ENCODE measurements at places on chromosomes 12 and 14.

DNA sequence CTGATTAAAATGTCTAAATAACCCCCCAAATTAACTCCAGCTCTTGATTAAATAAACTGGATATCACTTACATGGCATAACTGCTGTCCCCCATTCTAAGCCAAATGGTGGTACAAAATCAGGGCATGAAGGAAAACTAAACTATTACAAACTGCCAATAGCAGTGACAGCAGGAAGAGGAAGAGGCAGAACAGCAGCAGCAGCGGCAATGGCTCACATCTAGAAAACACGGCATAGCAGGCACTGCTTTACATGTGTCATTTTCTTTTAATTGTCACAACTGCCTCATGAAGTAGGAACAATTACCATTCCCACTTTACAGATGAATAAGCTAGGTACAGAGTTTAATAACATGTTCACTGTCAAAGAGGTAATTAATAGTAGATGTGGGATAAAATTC is 92.0 kb downstream of the EPS8 start:
- no peak for DNase-seq

- DNase-seq = no peak
Observed at GRCh38 chr12:128729628-128730121, 94.1 kb downstream of the SLC15A4 start.

- DNase-seq = no peak
Observed at GRCh38 chr12:16187660-16188059, 89.8 kb downstream of the SLC15A5 start.

- DNase-seq = no peak
Observed at GRCh38 chr12:15334225-15334624, 11.9 kb downstream of the PTPRO start.

DNA sequence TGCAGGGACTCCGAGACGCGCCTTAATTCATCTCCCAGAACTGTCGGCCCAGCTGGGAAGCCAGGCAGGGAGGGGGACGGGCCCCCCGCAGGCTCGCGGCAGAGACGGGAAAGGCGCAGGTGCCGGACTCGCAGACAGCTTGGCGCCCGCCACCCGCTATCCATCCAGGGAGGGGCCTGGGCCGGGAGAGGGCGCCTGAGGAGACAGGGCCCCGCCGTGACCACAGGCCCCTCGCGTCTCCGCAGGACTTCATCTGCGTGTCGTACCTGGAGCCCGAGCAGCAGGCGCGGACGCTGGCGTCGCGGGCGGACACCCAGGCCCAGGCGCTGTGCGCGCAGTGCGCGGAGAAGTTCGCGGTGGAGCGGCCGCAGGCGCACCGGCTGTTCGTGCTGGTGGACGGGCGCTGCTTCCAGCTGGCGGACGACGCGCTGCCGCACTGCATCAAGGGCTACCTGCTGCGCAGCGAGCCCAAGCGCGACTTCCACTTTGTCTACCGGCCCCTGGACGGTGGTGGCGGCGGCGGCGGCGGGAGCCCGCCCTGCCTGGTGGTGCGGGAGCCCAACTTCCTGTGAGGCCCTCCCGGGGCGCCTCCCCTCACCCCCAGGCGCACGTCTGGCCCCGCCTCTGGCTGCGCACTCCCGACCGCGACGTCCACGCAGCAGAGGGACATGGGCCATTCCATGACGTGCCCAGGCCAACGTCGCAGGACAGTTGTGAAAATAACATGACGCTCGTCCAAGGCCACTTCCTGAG is 60.6 kb downstream of the LGMN start:
- peak; percentile 50 for DNase-seq

DNA sequence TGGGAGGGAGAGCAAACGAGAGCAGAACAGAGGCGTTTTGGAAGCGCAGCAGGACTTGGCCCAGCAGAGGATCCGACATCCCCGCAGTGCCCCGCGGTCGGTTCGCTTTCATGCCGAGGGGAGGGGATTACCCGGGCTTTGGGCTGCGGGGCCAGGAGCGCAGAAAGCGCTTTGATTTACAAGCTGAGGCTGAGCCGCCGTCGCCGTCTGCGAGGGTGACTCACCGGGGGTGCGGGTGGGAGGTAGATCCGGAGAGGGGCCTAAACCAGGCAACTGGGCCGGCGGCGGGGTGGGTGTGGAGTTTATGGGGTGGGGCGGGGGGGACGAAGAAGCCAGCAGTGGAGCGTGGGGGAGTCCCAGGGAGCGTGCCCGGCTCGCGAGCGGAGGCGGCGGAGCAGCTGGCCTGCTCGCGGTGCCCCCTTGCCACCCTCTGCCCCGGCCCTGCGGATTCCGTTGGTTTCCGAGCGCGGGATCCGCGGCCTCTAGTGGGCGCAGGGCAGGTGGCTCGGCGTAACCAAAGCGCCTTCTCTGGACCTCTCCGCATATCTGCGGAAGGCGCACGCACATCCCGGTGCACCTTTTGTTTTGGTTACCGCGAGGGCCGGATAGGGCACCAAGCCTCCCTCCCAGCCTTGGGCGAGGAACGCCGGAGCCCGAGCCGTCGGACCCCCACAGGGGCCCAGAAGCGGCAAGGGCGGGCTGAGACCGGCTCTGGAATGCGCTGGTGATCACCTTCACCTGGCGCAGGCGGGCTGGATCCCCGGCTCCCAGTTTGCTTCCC is 2.6 kb downstream of the SIX4 start:
- peak; percentile 62 for DNase-seq
